ENCODE measurements at places on chromosomes 7 and 10.

GRCh38 chr7:138903186-138903820, 77.9 kb downstream of the KIAA1549 start:
- H3K36me3 ChIP-seq, result peaks cover 30% of the 10 kb centered on the region
- no peak for DNase-seq
- no peak overlapping the region for H3K4me3 ChIP-seq
- H3K4me1 ChIP-seq, result no peaks in the 10 kb centered on the region

DNA sequence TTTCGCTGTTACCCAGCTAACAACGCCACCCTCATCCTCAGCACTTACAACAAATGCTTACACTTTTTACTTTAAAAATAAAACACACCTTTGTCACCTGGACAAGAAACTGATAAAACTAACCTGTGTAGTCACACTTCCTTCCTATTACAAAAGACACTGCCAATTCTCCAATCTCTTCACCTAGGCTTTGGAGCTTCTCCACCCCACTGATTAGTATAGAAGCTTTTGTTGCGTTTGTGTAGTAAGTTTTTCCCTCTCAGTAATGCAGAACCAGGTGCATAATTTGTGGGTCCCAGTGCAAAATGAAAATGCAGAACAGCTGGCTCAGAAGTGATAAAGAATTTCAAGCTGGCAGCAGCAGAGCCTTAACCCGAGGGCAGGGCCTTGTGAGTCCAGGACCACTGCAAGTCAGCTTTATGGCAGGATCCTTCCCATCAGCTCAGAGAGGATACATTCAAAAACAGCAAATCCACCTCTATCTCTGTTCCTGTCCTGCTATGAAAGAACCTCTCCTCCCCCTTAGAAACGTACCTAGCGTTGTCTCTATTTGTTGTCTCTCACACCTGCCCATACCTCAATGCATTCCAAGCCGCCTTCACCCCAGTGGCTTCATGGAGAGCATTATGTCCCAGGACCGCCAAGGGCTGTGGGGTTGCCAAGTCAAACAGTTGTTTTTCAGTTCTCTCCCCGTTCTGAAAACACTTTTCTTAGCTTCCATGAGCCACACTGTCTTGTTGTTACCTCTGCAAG, 40.3 kb upstream of the EGFR start:
- no peaks in the 10 kb centered on the region for H3K27me3 ChIP-seq
- no peaks in the 10 kb centered on the region for H3K4me1 ChIP-seq
- no peaks in the 10 kb centered on the region for H3K36me3 ChIP-seq
- no peak for DNase-seq
- no peak overlapping the region for H3K4me3 ChIP-seq
- H3K27ac ChIP-seq, result no peak overlapping the region

GRCh38 chr10:51445588-51445987, 253.8 kb downstream of the CSTF2T start:
- H3K27ac ChIP-seq, result no peak overlapping the region
- no peaks in the 10 kb centered on the region for H3K36me3 ChIP-seq
- H3K4me1 ChIP-seq, result no peaks in the 10 kb centered on the region
- H3K4me3 ChIP-seq, result no peak overlapping the region
- no peaks in the 10 kb centered on the region for H3K27me3 ChIP-seq

DNA sequence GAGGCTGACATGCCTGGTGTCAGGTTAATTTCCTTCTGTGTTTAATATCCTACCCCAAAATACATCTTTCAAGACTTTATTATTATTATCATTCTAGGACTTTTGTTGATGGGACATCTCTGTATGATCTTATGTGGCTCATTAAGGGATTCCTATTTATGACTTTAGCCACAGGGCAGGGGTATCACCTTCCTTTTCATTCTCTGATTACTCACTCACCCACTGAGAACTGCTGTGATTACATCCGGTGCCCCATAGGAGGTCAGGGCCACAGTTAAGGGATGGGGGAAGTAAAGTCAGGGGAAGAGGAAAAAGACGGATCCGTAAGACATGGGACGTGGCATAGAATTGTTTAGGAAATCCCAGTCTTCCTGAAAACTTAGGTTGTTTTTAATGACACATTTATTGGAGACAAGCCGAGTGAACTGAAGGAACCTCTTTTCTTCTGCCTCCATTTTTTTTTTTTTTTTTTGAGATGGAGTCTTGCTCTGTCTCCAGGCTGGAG, 61.0 kb upstream of the PITRM1 start:
- peaks cover 11% of the 10 kb centered on the region for H3K4me1 ChIP-seq
- H3K4me3 ChIP-seq, result no peak overlapping the region
- H3K27ac ChIP-seq, result no peak overlapping the region
- H3K27me3 ChIP-seq, result peaks cover 2% of the 10 kb centered on the region
- H3K36me3 ChIP-seq, result no peaks in the 10 kb centered on the region
- no peak for DNase-seq

- H3K27ac ChIP-seq, result no peak overlapping the region
- no peaks in the 10 kb centered on the region for H3K36me3 ChIP-seq
- H3K4me3 ChIP-seq, result no peak overlapping the region
- H3K27me3 ChIP-seq, result no peaks in the 10 kb centered on the region
- H3K4me1 ChIP-seq, result peaks cover 15% of the 10 kb centered on the region
- DNase-seq, result no peak
Observed at GRCh38 chr10:30117812-30118501, 58.6 kb upstream of the JCAD start.

GRCh38 chr7:93203496-93203895, 22.8 kb downstream of the HEPACAM2 start:
- no peak overlapping the region for H3K4me3 ChIP-seq
- DNase-seq, result no peak
- no peaks in the 10 kb centered on the region for H3K36me3 ChIP-seq
- peaks cover 90% of the 10 kb centered on the region for H3K27me3 ChIP-seq
- no peaks in the 10 kb centered on the region for H3K4me1 ChIP-seq

- no peak for DNase-seq
- H3K27me3 ChIP-seq, result no peaks in the 10 kb centered on the region
- no peak overlapping the region for H3K4me3 ChIP-seq
- H3K27ac ChIP-seq, result no peak overlapping the region
- H3K36me3 ChIP-seq, result no peaks in the 10 kb centered on the region
Observed at GRCh38 chr7:129796186-129796775, 156.5 kb downstream of the UBE2H start.

- DNase-seq, result no peak
- no peaks in the 10 kb centered on the region for H3K4me1 ChIP-seq
- H3K36me3 ChIP-seq, result peaks cover 5% of the 10 kb centered on the region
- H3K4me3 ChIP-seq, result no peak overlapping the region
Observed at GRCh38 chr7:79979437-79979836, 155.2 kb upstream of the GNAI1 start.

- no peaks in the 10 kb centered on the region for H3K27me3 ChIP-seq
- H3K27ac ChIP-seq, result no peak overlapping the region
- no peak for DNase-seq
- H3K4me3 ChIP-seq, result no peak overlapping the region
- peaks cover 4% of the 10 kb centered on the region for H3K36me3 ChIP-seq
Observed at GRCh38 chr10:32377458-32378259, 30.7 kb upstream of the EPC1 start.

- no peak for DNase-seq
- H3K27me3 ChIP-seq, result no peaks in the 10 kb centered on the region
- no peak overlapping the region for H3K27ac ChIP-seq
- no peak overlapping the region for H3K4me3 ChIP-seq
- no peaks in the 10 kb centered on the region for H3K36me3 ChIP-seq
Observed at GRCh38 chr7:5231811-5232484, 41.9 kb downstream of the WIPI2 start.

GRCh38 chr7:92115821-92116220, 18.5 kb downstream of the CYP51A1 start:
- H3K27ac ChIP-seq, result no peak overlapping the region
- no peaks in the 10 kb centered on the region for H3K27me3 ChIP-seq
- peaks cover 17% of the 10 kb centered on the region for H3K4me1 ChIP-seq

DNA sequence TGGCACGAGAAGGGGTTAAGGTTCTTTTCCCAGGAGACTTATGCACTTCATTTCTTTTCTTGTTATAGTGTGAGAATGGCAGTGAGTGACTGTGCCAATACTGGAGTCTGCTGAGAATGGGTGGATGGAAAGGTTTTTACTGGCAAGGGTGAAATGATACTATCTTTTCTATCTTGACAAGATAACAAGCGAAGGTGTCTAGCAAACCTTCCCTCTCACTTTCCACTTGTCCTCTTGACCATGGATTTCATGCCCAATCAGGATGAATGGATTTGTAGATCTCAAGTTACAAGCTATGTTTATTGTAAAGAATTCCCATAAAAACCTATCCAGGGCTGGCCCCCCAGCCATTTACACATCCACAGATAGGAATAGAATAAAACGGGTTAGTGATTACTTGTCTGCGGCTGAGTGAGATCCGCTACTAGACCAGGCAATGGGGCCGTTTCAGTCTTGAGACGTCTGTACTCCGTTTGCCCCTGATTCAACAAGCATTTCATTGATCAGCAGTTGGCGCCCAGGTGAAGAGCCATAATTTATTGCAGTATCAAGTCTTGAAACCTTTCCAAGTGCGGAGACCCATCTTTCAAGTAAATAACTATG, 152.6 kb downstream of the PRKCQ start:
- DNase-seq, result no peak
- peaks cover 2% of the 10 kb centered on the region for H3K27me3 ChIP-seq
- no peak overlapping the region for H3K27ac ChIP-seq

- H3K27me3 ChIP-seq, result no peaks in the 10 kb centered on the region
- DNase-seq, result no peak
Observed at GRCh38 chr10:78433766-78434535, 400.3 kb downstream of the RPS24 start.

- peaks cover 37% of the 10 kb centered on the region for H3K4me1 ChIP-seq
- H3K27ac ChIP-seq, result no peak overlapping the region
- H3K36me3 ChIP-seq, result no peaks in the 10 kb centered on the region
- H3K4me3 ChIP-seq, result peak overlapping the region; percentile 58
- peaks cover 100% of the 10 kb centered on the region for H3K27me3 ChIP-seq
- DNase-seq, result peak; percentile 55
Observed at GRCh38 chr7:8436965-8437364, 3.6 kb downstream of the NXPH1 start.

GRCh38 chr10:17951868-17952371, at the start of gene SLC39A12:
TSS of gene SLC39A12 (plus strand) at chr10:17951918. CDS start at chr10:17953277, 1,359 bp downstream.
- H3K4me1 ChIP-seq, result peaks cover 6% of the 10 kb centered on the region
- H3K4me3 ChIP-seq, result no peak within 1 kb of the TSS
- H3K27me3 ChIP-seq, result no peaks in the 10 kb centered on the region
- no peak for DNase-seq
- no peaks in the 10 kb centered on the region for H3K36me3 ChIP-seq

DNA sequence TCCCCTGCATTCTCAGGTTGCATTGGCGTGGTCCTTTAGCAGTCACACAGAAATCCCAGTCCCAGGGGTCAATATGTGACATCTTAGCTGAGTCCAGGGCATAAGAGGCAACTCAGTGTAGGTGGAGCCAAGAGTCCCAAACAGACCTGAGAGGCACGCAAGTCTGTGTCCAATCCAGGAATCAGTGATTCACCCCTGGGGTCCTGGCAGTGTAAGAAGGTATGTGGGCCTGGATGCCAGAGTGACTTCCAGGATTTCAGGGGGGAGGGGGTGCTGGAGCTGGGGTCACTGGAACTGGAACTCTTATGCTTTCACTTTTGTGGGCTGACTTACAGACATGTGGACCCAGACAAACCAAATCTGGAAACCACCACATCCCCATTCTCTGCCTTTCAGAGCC, 26.8 kb downstream of the FRMPD2 start:
- H3K27ac ChIP-seq, result no peak overlapping the region
- H3K27me3 ChIP-seq, result no peaks in the 10 kb centered on the region
- H3K4me3 ChIP-seq, result no peak overlapping the region
- peaks cover 18% of the 10 kb centered on the region for H3K4me1 ChIP-seq
- no peak for DNase-seq

- H3K4me1 ChIP-seq, result peaks cover 21% of the 10 kb centered on the region
- H3K27me3 ChIP-seq, result no peaks in the 10 kb centered on the region
- H3K4me3 ChIP-seq, result no peak overlapping the region
- no peaks in the 10 kb centered on the region for H3K36me3 ChIP-seq
- H3K27ac ChIP-seq, result no peak overlapping the region
Observed at GRCh38 chr7:39357648-39358047, 208.6 kb upstream of the YAE1 start.

GRCh38 chr7:80775482-80775881, 137.0 kb downstream of the CD36 start:
- no peak overlapping the region for H3K4me3 ChIP-seq
- DNase-seq, result no peak
- no peaks in the 10 kb centered on the region for H3K36me3 ChIP-seq
- no peaks in the 10 kb centered on the region for H3K27me3 ChIP-seq

DNA sequence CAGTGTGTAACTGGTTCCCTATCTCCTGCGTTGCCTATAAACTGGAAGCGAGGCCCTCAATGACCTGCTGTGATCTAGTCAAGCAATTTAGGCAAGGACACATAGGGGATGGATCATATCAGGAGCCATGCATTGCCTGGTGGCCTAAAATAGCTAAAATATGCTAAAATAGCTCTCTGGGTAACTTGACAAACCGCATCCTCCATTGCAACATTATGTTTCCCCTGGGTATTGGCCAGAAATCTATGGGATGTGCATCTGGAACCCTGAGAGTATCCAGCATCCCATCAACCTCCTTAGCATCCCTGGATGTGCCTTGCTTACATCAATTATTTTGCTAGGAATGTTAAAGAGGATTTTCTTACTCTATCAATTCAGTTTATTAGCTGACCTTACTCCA, 91.7 kb upstream of the ADCY1 start:
- H3K4me3 ChIP-seq, result no peak overlapping the region
- H3K27ac ChIP-seq, result no peak overlapping the region
- DNase-seq, result no peak
- no peaks in the 10 kb centered on the region for H3K4me1 ChIP-seq
- no peaks in the 10 kb centered on the region for H3K36me3 ChIP-seq

GRCh38 chr7:2258661-2259365, 16.8 kb downstream of the NUDT1 start:
- H3K4me3 ChIP-seq, result no peak overlapping the region
- DNase-seq, result no peak
- H3K4me1 ChIP-seq, result no peaks in the 10 kb centered on the region
- H3K27me3 ChIP-seq, result no peaks in the 10 kb centered on the region
- H3K36me3 ChIP-seq, result peaks cover 3% of the 10 kb centered on the region
- no peak overlapping the region for H3K27ac ChIP-seq

DNA sequence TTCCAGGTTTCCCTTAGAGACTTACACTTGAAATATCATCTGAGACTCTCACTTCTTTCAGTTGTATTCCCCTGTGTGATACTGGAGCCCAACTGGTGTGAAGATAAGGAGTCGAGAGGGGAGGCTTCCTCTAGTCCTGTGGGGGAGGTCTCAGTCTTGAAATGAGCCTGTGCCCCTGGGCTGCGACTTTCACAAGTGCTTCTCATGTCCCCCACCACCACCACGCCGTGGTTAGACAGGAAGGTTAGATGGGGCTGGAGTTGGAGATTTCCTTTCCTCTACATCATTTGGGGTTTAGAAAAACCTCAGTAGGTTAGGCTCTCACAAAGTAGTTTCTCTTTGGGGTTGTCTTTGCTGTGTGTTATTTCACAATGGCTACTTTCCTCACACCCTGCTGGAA, 25.6 kb upstream of the MKX start:
- DNase-seq, result no peak
- H3K4me3 ChIP-seq, result no peak overlapping the region
- H3K4me1 ChIP-seq, result peaks cover 14% of the 10 kb centered on the region
- no peak overlapping the region for H3K27ac ChIP-seq
- H3K36me3 ChIP-seq, result no peaks in the 10 kb centered on the region

GRCh38 chr7:40536421-40536820, 401.6 kb downstream of the SUGCT start:
- no peak overlapping the region for H3K27ac ChIP-seq
- H3K4me1 ChIP-seq, result no peaks in the 10 kb centered on the region
- H3K27me3 ChIP-seq, result no peaks in the 10 kb centered on the region
- H3K36me3 ChIP-seq, result no peaks in the 10 kb centered on the region
- no peak for DNase-seq
- H3K4me3 ChIP-seq, result no peak overlapping the region

All from neural crest cell (in vitro differentiated cells).